ENCODE measurements at places on chromosomes 13 and 19.

- no peak for DNase-seq
These were observed 2.0 kb downstream of the GPR108 start for GRCh38 chr19:6735181-6735911.

- DNase-seq, result no peak
These were observed 21.7 kb downstream of the PRKCSH start for GRCh38 chr19:11457115-11457514.

DNA sequence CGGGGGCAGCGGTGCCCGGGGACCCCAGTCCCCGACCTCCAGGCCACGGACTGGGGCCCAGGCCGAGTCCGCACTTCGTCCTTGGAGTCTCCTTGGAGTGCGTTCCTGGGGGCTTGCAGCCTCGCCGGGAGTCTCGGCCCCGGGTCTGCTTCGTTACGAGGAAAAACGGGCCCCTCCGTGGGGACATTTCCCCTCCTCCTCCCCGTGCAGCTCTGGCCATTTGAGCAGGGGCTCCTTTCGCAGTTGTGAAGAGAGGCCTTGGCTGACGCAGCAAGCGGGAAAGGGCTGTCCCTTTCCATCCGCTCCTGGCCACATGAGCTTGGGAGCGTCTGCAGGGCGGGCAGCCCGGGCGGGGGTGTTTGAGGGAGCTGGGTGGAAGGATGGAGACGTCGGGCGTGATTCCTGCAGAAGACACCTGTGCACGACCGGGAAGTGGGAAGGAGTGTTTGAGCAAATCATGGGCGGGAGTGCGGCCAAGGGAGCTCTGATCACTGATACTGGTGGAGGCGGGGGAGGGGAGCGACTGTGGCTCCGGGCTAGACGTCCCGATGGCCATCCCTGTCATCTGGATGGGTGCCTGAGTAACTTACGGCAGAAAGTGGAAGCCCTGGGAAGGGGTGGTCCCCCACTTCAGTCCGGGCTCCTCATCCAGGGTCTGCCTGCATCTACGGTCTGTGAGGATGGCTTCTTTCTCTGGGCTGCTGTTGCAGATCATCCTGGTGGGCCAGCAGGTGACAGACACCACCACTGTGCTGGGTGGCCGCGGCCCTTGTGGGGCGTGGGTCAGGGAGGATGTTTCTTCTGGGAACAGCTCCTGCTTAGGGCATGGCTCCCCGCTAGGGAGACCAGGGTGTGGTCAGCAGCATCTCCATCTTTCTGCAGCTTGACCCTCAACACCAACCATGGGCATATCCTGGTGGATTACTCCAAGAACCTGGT lies 736 bp downstream of the GPI start:
- peak; percentile 69 for DNase-seq

DNA sequence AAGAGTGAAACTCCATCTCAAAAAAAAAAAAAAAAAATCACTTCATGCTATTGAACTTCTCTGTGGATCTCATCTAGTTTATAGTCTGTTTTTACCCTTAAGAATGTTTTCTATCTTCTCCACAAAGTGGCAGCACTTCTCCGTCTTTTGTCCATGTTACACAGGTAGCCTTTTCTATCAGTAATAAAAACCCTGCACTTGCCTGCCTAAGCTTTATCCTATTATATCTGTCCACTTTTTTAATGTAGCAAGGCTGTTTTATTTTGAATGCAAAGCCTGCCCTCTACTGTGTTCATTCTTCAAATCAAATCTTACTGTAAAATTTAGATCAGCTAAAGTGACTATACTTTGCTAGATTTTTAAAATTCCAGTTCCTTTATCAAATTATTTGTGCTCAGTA lies 124.0 kb downstream of the STOML3 start:
- no peak for DNase-seq

DNA sequence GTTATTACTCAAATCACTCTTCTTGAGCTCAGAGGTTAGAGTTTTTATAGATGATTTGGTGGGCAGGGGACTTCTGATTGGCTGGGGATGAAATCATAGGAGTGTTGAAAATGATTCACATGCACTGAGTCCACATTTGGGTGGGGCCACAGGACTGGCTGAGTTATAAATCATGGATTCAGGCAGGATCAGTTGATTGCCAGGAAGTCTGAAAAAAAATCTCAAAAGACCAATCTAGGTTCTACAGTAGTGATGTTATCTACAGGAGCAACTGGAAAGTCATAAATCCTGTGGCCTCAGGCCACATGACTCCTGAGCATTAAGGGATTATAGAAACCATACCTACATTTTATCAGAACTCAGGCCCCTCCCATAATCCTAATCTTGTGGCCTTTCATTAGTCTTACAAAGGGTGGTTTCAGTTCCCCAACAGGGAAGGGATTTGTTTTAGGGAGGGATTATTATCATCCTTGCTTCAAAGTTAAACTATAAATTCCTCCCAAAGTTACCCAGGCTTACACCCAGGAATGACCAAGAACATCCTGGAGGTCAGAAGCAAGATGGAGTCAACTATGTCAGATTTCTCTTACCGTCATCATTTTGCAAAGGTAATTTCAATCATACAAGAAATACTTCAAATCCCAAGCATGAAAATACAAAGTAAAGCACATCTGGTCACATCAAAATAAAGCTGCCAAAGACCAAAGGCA lies 5.6 kb upstream of the CCDC70 start:
- DNase-seq, result no peak

DNA sequence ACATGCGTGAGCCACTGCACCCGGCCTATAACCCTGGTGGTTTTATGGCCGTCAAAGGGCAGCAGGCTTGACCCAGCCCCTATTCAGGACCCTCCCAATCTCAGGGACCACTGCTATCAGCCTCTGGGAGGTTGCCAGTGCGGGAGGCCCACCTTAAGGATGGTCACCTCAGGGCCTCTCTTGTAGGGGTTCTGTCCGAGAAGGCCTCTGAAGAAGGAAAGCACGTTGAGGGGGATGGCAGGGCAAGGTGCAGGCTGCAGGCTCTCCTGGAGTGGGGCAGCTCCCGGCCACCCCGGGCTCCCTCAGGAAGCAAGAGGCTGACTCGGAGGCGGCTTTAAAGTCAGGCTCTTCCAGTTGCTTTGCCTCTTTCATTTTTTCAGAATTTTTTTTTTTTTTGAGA lies 6.0 kb upstream of the GRTP1 start:
- DNase-seq, result peak; percentile 21

DNA sequence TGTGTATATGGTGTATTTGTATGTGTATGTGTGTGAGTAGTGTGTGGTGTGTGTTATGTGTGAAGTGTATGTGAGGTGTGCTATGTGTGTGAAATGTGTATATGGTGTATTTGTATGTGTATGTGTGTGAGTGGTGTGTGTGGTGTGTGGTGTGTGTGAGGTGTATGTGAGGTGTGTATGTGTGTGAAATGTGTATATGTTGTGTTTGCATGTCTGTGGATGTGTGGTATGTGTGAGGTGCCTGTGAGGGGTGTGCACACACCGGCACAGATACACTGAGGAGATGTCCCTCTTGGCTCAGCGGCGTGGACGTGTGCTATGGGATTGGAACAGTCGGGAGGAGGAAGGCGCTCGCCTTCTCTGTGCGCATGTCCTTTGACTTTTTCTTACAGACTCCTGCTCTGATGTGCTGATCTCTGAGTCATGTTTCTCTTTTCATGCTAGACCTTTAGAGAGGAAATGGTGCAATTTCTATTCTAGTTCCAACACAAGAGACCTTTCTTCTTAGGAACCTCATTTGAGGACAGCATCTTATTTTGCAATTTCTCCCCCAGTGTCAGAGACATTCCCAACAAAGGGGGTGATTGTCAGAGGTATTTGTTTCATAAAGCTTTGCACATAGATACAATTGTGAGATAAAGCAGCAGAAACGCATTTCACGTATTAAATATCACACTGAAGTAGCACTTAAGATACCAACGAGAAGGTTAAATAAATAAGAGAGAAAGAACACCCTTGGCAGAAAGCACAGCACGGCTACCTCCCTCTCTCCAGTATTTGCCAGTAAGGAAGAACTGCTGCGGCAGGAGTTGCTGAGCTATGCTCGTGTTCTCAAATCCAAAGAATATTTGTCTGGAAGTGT lies 11.3 kb upstream of the TNFRSF19 start:
- no peak for DNase-seq

- no peak for DNase-seq
These were observed 79.1 kb downstream of the ABCC4 start for GRCh38 chr13:95221971-95222732.

DNA sequence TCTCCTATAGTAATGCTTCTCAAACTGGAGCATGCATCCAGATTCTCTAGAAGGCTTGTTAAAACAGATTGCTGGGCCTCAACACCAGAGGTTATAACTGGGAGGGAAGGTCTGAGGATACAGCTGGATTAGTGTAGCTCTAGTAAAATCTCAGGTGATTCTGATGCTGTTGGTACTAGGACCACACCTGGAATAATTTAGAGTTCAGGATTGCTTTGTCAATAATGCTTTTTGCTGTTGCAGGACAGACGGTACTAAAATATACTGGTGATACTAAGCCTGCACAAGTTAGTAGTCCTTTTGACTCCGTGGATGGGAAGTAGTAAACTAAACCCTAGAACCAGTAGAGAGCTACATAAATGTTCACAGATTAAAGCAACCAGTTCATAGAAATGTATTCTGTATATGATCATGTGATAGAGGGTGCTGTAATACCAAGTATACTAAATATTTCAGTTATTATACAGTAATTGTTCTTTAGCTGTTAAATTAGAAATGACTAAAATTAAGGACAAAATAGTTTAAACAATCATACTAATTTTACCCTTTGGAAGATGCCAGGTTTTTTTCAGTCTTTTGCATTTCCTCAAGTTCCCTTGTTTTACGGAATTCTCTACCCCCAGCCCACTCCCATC lies 258.2 kb upstream of the STARD13 start:
- DNase-seq, result no peak

DNA sequence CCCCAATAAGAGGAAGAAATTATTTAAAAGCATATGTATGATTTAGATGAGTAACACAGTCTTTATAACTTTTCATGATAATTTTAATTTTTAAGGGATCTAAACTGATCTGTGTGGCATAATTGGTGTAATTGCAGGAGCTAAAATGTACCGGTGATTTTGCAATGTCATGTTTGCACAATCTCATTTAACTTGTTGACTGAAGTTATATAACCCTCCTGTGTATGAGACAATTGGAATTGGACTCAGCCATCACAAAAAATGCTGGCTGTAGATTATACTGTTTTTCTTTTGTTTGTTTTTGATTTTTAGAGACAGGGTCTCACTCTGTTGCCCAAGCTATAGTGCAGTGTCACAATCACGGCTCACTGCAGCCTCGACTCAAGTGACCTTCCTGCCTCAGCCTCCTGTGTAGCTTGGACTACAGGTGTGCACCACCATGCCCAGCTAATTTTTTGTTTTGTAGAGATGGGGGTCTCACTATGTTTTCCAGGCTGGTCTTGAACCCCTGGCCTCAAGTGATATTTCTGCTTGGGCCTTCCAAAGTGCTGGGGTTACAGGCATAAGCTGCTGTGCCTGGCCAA lies 26.1 kb downstream of the FGF9 start:
- DNase-seq, result no peak

DNA sequence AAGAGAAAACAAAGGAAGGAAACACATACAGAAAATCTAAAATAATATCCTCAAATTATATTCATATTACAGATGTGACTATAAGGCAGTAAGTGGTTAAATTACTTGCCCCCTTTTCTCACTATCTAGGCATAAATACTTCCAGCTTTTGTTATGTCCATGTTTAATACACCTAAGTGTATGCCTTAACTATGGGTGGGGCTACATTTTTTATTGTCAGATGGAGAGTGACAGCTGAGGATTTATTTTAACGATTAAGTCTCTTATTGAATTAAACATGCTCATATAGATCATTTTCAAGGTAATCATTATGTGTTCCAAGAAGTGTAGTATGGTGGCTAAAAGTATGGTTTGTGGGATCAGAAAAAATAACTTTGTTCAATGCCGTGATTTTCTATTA lies 909.3 kb downstream of the GPC5 start:
- DNase-seq, result no peak

GRCh38 chr13:38921081-38921480 lies 69.5 kb downstream of the STOML3 start:
- DNase-seq, result no peak

- DNase-seq, result no peak
These were observed 9.5 kb downstream of the C13orf46 start for GRCh38 chr13:113964251-113964995.

GRCh38 chr19:50858886-50859285 lies 4.2 kb downstream of the KLK3 start:
- no peak for DNase-seq

GRCh38 chr13:66981912-66982311 lies 248.2 kb downstream of the PCDH9 start:
- DNase-seq, result no peak

DNA sequence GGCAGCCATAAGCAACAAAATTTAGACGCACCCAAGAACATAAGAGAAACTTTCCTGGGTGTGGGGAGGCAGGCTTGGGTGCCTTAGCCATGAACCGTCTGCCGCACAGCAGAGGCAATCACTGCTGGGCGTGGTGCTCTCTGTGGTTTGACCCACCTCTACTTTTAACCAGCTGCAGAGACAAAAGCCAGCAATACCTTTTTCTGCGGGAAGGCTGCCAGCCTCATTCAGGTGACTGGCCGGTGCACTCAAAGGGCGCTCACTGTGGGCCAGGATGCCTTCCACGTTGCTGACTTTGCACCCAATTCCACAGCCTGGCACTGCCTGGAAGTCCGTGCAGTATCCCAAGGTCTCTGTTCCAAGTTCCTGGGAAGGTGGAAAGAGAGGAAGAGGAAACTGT lies 69.1 kb downstream of the ATP7B start:
- DNase-seq, result peak; percentile 69

GRCh38 chr13:28885181-28885580 lies 65.0 kb downstream of the MTUS2 start:
- no peak for DNase-seq

GRCh38 chr19:53951436-53951835 lies 11.3 kb upstream of the CACNG8 start:
- DNase-seq, result no peak

DNA sequence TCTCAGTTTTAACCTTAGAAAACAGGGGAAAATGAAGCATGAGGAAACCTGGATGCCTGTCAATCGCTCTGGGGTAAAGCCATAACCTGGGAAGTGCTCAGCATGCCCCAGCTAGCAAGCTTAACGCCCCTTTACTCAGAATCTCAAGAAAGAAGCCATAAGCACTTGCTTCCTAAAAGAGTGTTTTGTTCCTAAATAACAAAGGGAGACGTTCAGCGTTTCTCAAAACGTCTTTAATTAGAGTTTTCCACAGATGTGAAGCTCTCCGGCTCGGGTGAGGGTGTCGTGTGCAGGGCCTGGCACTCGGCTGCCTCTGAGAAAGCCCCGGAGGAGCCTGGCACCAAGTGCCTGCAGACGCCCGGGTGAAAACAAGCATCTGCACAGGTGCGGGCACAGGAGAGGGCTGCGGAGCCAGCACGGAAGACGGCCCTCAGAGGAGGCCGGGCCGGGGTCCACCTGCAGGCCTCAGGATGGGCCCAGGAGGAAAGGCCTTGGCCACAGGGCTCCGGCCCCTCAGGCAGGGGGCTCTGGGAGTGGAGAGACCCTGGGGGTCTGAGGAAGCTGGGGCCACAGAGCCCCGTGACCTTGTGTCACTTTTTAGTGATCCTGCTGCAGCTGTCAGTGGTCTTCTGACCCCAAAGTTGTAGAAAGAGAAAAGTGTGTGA lies 6.2 kb downstream of the GAS6 start:
- no peak for DNase-seq

- no peak for DNase-seq
These were observed 4.9 kb downstream of the FXYD3 start for GRCh38 chr19:35120492-35120891.

GRCh38 chr19:8340341-8341096 lies 2.5 kb downstream of the KANK3 start:
- DNase-seq, result no peak

Data from activated effector memory CD4-positive, alpha-beta T cell treated with anti-CD3 and anti-CD28 coated beads, Interleukin-2, amount 50 U/mL, for 16 hours (primary cell).